Stimulated activated CD8-positive, alpha-beta memory T cell treated with anti-CD3 and anti-CD28 coated beads, Interleukin-15, amount 100 ng/mL, for 24 hours (primary cell): ENCODE measurements at places on chromosomes 6 and 20.

DNA sequence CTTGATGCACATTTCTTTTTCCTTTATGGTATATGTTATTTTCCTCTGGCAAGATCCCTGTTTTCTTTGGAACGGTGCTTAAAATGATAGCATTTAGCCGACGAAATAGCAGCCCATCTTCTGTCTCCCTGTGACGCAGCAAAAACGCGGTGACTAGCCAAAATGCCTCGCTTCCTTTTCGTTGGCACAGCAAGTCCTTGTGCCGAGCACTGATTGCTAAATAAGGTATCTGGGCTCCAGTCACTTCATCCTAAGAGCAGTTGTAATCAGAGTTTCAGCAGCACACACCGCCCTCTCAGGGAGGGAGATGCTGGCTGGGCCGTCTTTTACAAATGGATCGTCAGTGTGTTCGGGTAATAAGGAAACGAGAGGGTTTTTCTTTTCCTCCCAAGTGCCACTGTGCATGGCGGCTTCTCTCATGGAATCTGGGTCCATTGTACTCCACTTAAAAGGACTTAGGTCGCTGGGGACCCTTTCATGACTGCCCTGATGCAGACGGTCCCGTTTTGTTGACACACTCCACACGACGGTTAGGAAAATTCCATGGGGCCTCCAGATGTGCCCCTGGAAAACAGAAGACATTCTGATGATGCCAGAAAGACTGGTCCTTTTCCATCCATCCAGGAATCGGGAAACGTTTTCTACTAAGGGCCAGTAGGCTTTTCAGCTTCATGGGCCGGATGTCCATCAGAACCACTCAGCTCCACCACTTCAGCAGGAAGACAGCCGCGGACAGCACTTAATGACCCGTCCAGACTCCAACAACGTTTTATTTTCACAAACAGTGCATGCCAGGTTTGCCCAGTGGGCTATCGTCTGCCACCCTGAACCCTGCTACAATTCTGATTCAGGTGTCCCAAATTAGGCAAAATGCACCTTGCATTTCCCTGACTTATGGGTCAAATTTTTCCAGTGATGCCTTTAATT lies 185.5 kb downstream of the CDH4 start:
- no peak for DNase-seq

DNA sequence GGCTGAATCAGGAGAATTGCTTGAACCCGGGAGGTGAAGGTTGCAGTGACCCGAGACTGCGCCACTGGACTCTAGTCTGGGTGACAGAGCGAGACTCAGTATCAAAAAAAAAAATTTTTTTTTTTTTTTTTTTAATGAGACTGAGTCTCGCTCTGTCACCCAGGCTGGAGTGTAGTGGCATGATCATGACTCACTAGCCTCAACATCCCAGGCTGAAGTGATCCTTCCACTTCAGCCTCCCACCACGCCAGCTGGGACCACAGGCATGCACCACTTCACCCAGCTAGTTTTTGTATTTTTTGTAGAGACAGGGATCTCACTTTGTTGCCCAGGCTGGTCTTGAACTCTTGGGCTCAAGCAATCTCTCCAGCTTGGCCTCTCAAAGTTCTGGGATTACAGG lies 53.3 kb downstream of the MYO6 start:
- no peak for DNase-seq

GRCh38 chr6:132623106-132623845 lies 799 bp downstream of the TAAR2 start:
- DNase-seq: no peak

- no peak for DNase-seq
Observed at GRCh38 chr6:43170417-43170930, 595 bp upstream of the SRF start.

GRCh38 chr6:166341977-166342348 lies 382 bp downstream of the SFT2D1 start:
- no peak for DNase-seq

- DNase-seq: no peak
Observed at GRCh38 chr6:144008120-144008811, at the start of gene PLAGL1. PLAGL1 (minus strand) TSS chr6:144008259; CDS start chr6:143948136, 60,123 bp downstream.

DNA sequence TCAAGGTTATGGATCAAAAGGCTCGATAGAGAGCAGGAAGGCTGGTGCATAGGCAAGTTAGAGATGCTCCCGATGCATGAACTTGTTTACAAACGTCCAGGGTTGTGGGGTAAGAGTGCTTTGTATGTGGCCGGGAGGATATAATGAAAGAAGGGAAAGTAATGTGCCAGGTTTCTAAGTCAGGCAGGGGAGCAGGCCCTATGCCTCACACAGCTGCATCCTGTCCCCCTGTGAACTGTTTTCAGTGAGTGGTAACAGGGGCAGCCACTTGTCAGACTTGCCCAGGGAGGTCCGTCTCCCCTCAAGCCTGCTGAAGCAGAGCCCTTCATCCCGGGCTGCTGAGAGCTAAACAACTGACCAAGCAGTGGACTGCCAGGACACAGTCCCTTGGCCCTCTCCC lies 19.4 kb downstream of the KCNK5 start:
- DNase-seq: no peak

DNA sequence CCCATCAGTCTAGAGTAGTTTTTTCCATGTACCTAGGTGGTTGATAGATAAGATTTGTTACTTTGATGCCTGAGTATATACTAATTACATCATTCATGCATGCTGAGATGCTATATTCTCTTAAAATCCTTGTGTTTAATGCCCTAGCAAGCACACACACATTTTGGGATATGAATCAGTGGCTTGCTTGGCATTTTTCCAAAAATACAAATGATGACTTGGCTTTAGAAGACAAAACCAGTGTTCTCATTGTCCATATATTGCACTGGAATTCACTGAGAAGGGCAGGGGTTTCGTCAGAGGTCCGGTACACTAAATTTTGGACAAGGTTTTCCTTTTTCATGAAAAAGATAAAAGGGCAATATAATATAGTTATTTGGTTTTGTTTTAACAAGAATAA lies 24.9 kb downstream of the GTPBP2 start:
- DNase-seq: no peak

DNA sequence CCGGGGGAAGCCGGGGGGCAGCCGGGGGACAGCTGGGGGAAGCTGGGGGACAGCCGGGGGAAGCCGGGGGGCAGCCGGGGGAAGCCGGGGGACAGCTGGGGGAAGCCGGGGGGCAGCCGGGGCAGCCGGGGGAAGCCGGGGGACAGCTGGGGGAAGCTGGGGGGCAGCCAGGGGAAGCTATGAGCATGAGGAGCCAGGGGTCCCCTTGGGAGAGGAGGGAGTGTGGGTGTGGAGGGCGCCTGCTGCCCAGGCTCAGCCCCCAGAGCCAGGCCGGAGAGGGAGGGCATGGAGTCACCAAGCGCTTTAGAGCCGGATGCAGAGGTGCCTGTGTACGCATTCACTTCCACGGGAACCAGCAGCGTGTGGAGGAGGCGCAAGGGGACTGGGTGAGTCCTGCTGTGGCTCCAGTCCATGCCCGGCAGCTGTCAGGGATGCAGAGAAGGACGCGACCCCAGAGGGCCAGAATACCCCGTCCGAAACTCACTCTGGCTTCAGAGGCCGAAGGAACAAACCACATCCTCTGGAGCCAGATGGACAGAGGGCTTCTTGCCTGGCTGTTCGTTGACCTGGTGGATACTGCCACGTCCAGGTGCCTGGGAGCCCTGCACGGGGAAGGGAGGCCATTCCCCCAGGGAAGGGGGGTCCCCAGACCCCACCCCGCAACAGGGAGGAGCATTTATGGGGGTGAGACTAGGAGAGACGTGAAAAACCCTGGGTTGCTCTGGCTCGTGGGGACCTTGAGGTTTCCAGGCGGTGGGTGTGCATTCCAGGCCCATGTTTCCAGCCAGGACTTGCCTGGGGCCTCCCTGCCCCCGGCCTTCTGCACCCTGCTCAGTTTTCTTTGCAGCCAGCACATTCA lies 26.5 kb upstream of the DACT2 start:
- DNase-seq: no peak

DNA sequence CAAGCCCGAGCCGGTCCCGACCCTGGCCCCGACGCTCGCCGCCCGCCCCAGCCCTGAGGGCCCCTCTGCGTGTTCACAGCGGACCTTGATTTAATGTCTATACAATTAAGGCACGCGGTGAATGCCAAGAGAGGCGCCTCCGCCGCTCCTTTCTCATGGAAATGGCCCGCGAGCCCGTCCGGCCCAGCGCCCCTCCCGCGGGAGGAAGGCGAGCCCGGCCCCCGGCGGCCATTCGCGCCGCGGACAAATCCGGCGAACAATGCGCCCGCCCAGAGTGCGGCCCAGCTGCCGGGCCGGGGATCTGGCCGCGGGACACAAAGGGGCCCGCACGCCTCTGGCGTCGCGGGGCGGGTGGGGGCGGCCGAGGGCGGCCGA lies 37.5 kb downstream of the YTHDF1 start:
- DNase-seq: no peak

GRCh38 chr6:136087986-136088385 lies 162.1 kb downstream of the MTFR2 start:
- no peak for DNase-seq

DNA sequence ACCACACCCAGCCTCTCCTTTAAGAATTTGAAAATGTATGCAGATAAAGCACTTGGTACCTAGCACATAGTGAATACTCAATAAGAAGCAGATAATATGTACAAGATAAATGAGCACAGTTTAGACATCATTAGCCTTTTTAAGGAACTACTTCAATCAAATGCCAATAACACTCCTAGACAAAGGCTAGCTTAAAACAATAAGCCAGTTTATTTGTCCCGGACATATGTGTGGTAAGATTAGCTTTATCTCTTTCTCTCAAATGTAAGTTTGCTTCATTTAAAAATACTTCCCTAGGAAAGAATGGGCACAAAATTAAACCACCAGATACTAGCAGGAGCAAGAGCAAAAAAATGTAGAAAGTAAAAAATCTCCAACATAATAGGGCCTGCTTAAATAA lies 73.8 kb downstream of the MAP3K5 start:
- DNase-seq: no peak

DNA sequence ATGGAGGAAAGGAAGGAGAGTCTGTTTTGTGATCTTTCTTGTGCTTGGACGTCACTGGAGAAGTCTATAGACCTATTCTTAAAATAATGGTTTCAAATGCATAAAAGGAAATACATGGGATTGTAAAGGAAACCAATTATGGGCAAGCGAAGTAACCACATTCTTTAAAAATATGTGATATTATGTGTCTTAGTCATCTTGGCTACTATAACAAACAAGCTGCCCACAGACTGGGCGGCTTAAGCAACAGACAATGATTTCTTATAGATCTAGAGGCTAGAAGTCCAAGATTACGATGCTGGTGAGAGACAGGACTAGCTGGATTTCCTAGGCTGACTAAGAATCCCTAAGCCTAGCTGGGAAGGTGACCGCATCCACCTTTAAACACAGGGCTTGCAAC lies 49.4 kb upstream of the CD83 start:
- no peak for DNase-seq

DNA sequence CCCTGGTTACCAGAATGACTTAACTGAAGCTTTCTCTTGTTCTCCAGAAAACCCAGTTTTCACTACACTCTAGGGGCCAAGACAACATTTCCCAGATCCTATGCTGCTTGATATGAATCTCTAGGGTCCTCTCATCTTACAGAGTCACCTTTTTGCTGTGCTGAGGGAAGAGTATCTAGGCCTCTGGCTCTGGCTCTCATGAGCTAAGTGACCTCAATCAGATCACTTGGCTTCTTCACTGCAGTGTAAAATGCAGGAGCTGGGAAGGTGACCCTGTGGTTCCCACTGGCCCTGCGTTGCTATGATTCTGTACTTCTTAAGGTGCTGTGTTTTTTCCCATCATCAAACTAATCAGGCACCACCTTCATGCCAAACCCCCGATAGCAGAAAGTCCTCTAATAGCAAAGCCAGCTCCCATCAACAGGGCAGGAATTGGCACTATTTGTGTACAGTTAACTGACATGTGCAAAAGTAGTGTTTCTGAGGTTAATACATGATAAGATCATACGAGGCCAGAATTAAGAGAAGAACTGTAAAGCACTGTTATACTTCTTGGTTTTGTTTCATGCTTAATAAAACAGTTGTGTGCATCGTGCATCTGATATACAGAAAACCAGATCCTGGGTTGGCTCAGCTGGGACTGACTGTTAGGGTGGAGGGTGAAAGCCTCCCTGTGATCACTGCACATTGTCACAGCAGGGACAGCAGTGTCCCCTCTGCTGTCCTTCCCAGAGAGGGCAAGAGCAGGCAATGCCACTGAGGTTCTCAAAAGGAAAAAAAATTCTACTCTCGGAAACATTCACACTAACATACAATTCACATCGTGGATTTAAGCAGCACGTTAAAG lies 46.7 kb downstream of the CNKSR3 start:
- no peak for DNase-seq

DNA sequence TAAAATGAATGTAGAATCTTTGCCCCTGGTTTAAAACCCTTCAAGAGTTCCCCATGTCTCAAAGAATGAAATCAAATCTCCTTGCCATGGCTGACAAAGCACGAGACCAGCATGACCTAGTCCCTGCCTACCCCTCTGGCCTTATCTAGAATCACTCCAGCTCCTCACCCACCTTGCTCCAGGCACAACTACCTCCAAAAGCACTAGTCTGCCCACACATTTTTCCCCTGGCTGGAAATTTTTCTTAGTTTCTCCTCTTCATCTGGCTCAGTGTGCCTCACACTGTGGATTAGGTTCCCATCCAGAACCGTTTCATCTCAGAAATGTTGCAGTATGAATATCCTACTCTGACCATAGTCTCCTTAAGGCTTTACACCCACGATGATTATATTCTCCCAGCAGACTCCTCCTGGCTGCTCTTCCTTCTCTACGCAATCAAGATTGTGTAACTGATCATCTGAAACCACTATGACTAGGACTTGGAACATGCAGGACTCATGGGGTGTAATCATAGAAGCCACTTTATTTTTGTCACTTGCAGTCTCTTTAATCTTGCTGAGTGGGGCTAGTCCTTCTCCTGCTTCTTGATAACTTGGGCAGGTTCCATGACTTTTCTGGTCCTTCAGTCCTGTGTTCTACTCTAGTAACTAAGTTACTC lies 7.8 kb upstream of the MRS2 start:
- no peak for DNase-seq

DNA sequence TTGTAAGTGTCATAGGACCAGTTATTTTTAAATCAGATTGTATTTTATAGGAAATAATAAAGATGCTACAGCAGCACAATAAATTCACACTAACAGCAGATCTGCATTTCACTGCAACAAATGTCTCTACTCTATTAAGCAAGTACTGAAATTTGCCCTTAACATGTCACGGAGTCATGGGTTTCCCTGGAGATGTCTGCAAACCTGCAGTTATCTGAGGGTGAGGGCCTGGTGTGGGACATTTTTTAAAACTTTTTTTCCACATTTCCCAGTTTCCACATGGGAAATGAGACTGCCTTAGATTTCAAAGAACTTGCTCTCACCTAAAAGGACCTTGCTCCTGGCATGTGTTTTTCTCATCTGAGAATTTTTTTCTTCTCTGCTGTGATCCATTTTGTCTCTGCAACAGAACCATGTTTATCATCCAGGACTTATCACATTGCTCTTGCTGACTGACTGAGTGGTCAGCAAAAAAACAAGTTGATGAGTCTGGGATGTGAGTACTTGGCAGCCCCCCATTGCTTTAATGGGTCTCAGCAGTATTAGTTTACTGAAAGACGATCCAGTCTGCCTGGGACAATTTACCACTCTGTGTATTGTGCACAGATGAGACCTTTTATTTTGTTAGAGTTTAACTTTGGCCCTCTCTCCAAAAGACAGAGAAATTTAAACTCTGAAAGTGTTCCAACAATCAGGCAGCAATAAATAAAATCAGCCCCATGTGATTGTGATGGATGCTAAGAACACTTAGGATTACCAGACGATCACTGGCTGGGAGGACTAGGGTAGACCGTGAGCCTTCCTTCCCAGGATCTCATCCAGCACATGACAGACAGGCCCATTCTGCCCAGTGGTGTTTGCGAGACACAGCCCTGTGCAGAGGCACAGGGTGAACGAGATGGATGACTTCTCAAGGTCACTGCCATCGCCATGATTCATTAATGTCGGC lies 268.8 kb downstream of the BTBD9 start:
- DNase-seq: no peak

- DNase-seq: no peak
Observed at GRCh38 chr6:127348028-127348661, 4.7 kb upstream of the ECHDC1 start.
